Activated T-cell treated with anti-CD3 and anti-CD28 coated beads, Interleukin-2, amount 50 U/mL, for 48 hours (primary cell): ENCODE measurements at places on chromosomes 7 and 10.

GRCh38 chr7:90474284-90475210, 5.1 kb downstream of the PTTG1IP2 start:
- no peak for DNase-seq

GRCh38 chr7:17706275-17706674, 234.0 kb downstream of the SNX13 start:
- DNase-seq = no peak

DNA sequence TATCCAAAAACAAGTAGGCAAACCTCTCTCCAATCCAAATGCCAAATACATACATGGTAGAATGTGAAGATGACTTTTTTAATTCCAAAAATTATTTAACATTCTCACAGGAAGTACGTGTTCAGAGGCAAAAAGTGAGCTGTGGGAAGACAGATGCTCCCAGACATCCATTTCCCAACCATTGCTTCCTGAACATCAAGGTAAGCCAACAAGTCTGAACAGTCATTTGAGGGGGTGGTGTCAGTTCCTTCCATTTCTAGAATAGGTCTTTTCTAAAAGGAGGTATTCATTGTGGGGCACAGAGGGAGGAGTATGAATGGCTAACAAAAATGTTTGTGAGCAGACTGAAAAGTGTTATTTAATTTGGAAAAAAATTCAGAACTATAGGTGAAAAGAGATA, 49.1 kb downstream of the OSBPL3 start:
- DNase-seq = no peak

DNA sequence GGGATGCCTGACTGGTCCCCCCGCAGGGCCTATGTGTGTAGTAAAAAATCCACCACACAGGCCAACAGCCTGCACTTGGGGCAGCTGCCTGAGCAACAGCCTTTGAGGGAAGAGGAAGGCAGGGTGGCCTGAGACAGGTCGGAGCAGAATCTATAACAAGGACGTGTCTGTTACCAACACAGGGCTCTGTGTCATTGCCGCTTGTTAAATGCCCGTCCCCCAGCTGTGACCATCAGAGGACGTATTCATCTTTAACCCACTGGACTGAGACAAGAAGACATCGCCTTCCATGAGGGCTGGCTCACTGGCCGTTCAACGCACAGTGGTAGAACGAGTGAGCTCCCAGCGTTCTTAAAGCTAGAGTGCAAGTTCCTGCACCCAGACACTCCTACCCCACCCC, 7.8 kb downstream of the PDIA4 start:
- DNase-seq = no peak

DNA sequence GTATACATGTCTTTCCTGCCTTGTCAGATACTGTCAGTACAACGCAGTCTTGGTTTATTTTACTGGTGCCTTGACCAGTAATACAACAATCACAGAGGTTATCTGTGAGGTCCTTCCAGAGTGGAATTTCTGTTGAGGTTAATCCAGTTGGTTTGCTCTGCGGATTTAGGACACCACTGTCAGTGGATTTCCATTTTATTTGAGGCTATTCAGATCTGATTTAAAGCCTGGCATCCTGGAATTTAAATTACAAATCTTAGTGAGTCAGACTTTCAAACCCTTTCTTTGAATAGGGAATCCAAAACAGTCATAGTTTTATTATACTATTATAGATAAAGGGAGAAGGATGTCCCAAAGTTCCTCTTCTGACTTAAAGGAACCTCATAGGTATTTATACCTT, 40.5 kb downstream of the ANLN start:
- no peak for DNase-seq

DNA sequence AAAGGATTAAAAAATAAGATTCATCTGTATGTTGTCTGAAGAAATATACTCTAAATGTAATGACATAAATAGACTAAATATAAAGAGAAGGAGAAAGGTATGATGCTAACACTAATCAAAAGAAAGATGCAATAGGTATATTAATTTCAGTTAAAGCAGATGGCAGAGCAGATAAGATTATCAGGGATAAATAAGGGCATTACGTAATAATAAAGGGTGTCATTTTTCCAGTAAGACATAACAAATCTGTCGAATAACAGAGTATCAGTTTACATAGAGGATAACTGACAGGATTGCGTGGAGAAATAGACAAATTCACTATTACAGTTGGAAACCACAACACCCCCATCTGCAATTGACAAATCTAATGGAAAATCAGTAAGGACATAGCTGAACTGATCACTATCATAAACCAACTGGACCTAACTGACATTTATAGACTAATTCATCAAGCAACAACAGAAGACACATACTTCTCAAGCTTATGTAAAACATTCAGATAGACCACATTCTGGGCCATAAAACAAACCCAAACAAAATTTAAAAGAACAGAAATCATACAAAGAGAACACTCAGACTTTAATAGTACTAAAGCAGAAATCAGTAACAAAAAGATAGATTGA, 384.1 kb upstream of the COBL start:
- DNase-seq = no peak

DNA sequence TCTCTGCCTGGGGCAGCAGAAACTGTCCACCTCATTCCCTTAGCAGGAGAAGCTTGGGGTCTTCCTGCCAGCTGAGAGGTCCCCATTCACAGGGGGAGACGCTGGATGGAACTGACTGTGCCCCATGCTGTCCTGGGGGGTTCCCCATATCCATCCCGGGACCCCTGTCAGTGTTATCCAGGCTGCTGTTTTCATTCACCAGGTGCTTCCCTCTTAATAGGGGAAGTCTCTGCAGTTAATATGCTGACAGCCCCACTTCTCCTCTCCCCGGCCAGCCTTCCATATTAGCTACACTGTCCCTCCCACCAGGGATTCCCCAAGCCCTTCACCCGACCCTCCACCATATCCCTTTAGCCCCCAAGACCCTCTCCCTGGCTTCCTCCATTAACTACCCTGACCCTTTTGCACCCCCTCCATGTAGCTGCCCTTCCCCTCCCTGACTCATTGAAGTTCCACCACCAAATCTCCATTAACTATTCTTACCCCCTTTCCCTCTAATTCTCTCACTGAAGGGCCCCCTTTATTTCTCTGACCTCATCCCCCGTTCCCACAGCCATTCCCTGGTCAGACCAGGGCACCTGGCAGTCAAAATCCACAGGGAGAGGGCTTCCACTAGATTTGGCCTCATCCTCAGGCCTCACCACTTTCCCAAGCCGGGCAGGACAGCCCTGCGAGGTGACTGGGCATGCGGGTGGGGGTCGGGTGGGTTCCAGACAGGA, 92.0 kb upstream of the PAX2 start:
- no peak for DNase-seq

DNA sequence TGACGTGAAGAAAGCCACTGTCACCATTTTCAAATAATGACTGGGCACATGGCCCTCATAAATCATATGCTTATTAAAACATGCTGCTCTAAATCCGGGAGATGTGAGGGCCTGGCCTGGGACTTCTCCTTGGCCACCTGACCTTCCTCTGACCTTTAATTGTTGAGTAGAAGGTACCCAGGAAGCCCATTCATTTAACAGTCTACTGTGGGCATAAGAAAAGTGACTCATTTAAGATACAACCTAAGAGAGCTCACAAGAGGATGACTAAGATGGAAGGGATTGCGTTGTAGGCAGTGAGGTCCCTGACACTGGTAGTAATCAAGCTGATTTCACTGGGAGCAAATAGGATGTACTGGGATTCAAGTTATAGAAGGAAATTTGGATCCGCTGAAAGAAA, 203.4 kb upstream of the GPR26 start:
- DNase-seq = no peak

DNA sequence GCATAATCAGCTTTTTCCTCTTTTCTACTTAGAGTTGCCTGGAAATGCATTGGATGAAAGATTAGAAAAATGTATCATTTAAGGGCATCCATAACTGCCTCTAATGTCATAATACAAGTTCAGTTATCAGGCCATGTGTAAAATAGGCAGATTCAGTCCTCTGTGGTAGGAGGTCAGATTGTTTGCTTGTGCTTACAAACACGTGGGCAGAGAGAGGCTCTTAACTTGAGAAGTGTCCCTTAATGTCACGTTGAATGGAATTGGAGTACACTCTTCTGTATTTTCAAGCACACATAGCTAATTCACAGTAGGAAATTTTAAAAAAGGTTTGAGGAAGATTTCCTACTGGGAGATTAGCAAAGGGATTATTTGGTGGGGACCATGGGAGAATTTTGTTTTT, 359.8 kb upstream of the MTPN start:
- DNase-seq = no peak

DNA sequence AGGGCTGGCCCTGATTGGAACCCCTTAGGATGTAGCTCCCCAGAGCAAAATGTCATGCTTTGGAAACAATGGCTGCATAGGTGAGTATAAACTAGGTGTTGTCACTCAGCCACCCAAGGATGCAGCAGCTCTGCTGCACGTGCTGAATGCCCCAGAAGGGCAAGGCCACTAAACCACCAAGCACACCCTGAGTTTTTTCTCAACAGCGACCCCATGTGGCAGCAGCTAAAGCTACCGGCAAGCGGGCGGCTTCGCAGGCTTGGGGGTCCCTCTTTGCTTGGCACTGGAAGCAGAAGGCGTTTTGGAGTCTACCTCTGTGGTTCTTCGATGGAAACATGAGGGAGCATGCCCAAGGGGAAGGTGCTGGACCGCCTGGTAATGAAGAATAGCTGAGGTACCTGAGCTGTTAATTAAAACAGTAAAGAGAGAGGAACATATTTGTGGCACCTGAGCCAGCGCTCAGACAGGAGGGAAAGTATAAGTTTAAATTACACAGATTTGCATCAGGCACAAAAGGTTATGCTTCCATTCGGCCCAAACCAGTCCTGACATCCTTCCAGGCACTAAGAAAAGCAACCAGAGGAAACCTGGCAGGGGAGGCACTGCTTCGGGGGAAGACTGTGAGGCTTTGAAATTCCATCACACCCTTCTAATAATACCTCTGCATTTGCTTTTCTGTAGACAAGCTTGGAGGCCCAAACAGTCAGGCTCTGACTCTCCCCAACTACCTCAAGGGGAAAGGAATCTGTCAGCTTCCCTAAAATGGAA, 152.1 kb downstream of the GFRA1 start:
- peak; percentile 20 for DNase-seq

DNA sequence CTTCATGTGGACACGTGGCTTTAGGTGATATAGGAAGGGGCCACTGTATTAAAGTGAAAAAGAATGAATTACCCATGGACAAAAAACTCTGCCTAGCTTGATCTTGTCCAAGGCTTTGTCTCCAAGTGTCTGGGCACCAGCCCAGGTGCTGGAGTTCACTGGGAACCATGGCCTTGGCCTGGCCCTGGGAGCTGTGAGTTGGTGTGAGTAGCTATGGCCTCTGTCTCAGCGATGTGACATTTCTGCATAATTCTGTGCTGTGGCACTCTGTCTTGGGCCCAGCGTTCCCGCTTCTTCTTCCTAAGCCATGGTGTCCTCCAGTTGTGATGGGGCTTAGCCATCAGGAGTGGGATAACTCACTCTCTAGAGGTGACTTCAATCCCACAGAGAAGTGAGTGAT, 119.0 kb upstream of the PPP2R2D start:
- no peak for DNase-seq

GRCh38 chr10:125068406-125068805, 92.0 kb downstream of the CTBP2 start:
- no peak for DNase-seq

DNA sequence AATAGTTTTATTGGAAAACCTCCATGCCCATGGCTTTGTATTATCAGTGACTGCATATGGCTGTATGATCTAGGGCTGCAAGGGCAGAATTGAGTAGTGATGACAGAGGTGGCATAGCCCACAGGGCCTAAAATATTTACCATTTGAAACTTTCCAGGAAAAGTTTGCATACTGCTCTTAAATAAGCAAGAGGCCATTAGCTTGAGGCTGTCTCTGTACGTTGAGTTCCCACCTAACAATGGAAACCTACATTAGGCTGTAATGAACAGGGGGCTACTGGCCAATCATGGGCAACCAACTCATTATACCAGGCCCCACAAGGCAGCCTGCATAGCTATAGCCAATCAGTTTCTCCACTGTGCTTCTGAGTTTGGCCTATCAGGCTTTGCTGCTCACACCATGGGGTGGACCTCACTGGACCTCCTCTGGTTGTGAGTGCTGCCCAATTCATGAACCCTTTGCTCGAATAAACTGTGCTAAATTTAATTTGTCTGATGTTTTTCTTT, 673 bp upstream of the ST8SIA6 start:
- no peak for DNase-seq

DNA sequence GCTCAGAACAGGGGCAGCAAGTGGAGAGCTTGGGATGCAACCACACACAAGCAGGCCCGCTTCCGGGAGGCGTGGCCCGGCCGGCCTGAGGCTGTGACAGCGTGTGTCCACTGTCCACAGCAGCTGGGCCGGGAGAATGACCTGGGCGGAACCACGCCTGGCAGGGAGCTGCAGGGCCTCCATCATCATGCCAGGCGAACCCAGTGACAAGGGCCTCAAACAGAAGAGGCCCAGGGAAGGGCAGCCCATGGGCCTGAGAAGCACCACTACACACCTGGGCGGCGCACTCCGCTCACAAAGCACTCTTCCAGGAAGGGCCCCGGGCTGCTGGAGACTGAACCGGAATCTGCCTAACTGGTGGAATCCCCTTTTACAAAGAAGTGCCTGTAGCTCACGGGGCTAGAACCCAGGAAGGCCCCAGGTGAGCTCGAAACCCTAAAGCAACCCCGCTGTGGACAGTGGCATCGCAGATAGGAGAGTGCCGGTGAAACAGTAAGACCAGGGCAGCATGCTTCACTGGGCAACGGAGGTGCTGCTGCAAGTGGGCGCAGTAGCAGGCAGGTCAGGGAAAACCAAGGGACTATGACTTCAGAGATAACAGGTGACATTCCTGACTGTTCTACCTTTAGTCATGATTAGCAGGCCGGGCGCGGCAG, 66.0 kb downstream of the MAD1L1 start:
- no peak for DNase-seq

GRCh38 chr7:4738711-4739527, 36.5 kb upstream of the AP5Z1 start:
- DNase-seq = peak; percentile 51

DNA sequence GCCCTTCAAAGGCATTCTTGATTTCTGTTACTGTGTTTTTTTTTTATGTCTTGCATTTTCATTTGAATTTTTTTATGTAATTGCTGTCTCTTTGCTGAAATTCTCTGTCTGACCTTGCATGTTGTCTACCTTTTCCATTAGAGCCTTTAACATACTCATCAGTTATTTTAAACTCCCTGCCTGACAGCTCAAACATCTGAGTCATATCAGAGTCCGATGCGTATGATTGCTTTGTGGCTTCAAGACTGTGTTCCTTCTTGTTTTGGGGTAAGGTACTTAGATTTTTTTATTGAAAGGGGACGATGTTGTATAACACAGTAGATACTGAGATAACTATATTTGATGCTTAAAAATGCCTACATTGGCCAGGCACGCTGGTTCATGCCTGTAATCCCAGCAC, 9.7 kb upstream of the TARP start:
- DNase-seq = no peak

DNA sequence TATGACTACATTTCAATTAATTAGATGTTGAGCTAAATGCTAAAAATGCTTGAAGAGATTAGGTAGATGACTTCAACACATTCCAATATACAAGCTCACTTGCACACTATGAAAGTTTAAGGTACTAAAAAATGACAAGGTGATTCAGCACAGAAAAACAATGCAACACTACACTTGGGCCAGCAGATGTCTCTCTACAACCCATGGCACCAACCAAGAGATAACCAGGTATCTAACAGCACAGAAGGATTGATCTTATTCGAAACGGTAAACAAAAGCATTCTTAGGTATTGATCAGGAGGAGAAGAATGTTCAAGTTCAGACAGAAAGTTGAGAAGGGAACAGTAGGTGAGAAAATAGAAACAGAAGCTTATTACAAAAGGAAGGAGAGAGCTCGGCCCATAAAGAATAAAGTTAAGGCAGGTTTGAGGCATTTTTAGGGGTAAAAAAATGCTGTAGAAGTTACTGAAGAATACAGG, 248.2 kb upstream of the KLF14 start:
- no peak for DNase-seq
